ENCODE measurements at places on chromosomes 7 and 10.

DNA sequence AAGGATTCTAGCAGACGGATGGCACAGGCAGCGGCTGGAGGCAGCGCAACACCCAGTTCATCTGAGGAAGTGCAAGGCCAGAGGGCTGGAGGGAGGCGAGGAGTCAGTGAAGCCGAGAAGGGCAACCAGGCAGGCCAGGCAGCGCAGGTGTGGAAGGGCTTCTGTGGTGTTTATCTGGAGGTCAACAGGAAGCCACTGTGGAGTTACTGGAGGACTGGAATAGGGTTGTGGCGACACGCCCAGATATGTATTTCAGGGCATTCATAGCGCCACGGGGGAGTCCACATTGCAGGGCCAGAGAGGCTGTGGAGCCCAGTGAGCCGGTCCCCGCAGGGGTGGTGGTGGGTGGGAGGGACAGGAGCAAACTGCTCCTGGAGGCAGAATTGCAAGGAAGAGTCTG lies 150.6 kb downstream of the CDH23 start:
- DNase-seq: no peak

GRCh38 chr7:132117636-132118035 lies 458.6 kb downstream of the PLXNA4 start:
- no peak for DNase-seq

GRCh38 chr10:125205431-125205830 lies 45.1 kb upstream of the CTBP2 start:
- DNase-seq: no peak

GRCh38 chr7:99248391-99249095 lies 24.1 kb upstream of the MYH16 start:
- no peak for DNase-seq

DNA sequence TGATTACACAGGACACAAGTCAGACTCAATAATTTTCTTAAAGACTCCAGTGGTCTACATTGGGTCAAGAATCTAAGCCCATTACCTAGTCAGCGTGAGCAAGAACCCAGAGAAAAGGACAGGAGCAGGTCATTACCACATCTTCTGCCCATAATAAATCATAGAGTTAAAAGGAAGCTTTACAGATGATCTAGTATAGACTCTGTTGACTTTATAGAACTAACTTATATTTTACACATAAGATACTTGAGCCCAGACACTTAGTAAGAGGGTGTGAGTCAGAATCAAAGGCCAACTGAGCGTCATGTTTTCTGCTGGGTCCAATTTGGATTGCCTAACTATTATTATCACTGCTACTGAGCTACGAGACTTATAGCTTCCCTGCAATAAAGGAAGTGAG lies 206.1 kb upstream of the NPSR1 start:
- DNase-seq: no peak

- no peak for DNase-seq
Measured at GRCh38 chr7:67723591-67723990, 727.0 kb downstream of the TYW1 start.

GRCh38 chr7:140831724-140832123 lies 93.0 kb downstream of the BRAF start:
- no peak for DNase-seq

DNA sequence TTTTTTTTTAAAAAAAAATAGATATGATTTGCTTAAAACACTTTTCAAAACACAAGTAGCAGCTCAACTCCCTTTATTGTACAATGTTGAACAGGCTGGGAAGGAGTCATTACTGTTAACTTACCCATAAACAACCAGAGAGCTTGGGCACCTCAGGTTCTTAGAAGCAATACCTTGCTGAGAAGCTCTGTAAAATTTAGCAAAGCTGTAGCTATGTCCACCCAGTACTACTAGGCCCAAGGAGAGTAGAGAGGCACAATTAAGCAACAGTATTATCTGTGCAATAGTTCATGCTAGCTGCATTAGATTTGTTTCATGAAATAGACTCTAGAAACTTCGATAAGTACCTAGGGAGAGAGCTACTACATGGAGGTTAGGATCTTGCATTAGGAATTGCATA lies 32.0 kb downstream of the SEMA3A start:
- no peak for DNase-seq

DNA sequence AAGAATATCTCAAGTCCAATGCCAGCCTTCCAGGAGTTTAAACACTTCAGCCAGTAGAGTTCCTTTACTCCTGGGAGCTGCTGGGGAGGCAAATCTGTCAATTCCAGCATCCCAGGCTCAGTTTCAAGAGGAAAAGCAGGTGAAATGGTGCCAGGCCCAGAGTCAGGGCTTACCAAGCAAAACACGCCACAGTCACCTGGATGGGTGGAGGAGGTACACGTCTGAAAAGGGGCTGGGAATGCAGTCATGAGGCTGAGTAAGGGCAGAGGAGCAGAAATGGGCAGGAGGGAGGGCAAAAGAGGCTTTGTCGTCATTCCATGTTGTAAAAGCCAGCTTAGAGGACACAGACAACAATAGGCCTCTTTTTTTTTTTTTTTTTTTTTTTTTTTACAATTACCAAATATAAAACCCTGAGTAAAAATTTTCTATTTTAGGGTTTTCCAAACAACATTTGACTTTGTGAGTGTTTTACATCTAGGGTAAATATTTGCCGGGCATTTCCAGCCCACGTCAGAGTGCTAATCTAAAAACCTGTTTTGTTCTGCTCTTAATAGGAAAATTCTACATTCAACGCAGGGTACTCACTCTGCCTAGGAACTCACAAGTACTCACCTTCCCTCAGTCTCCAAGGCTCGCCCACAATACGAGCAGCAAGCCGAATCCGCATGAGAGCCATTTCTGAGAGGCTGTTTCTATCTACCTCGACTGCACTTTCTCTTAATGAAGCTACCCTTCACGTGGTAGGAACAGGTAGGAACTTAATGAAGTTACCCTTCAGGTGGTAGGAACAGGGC lies 21.2 kb downstream of the GFRA1 start:
- no peak for DNase-seq

GRCh38 chr10:72080042-72080975 lies 8.0 kb downstream of the SPOCK2 start:
- DNase-seq: no peak

DNA sequence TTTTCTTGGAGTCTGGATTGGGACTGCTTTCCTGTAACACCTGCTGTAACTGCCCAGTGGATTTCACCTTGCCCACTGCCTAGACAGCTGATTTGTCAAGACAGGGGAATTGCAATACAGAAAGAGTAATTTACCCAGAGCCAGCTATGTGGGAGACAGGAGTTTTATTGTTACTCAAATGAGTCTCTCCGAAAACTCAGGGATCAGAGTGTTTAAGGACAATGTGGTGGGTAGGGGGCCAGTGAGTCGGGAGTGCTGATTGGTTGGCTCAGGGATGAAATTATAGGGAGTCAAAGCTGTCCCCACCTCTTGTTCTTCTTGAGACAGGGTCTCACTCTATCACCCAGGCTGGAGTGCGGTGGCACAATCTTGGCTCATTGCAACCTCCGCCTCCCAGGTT lies 25.2 kb upstream of the BNIP3 start:
- no peak for DNase-seq

- DNase-seq: no peak
Measured at GRCh38 chr10:127715782-127716378, 21.1 kb upstream of the FOXI2 start.

GRCh38 chr7:83492802-83493201 lies 156.1 kb downstream of the SEMA3E start:
- DNase-seq: no peak

GRCh38 chr10:124736491-124737136 lies 7.6 kb downstream of the FAM53B start:
- peak; percentile 88 for DNase-seq

- DNase-seq: no peak
Measured at GRCh38 chr7:20301311-20301939, 29.3 kb upstream of the ITGB8 start.

- DNase-seq: no peak
Measured at GRCh38 chr7:43294080-43294630, 181.7 kb downstream of the HECW1 start.
